ENCODE measurements at places on chromosomes 16 and 17.

DNA sequence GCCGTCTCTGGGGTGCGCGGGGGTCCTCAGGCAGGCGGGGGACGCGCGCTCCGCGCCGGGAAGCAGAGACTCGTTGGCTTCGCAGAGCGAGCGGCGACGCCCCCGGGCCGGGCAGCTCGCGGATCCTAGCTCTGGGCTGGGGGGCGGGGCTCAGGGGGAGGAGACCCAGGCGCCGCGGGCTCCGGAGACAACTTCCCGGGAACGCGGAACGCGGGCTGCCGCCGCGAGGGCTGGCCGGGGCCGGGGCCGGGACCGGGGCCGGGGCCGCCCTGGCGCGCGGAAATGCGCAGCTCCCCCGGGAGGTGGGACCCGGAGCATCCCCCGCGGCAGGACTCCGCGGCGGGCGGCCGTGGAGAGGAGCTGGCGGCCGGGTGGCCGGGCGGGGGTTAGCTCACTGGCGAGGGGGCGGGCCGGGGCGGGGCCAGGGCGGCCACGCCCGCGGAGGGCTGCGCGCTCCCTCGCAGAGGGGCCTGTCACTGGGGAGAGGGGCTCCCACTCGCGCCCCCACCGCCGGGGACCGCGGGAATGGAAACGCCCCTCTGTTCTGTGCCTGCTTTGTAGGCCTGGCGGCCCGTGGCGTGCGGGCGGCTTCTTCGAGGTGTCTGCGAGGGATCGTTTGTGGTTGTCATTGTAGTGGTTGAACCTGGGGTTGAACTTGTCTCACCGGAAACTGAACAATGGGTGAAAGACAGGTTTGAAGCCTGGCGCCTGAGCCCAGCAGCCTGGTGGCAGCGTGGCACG, at the start of gene GAS7:
Gene GAS7 (minus strand): TSS at position 98 of the 741 bp plus-strand sequence.
- peak; percentile 71 for DNase-seq

- DNase-seq = no peak
Observed at GRCh38 chr16:66131156-66131807, 235.2 kb upstream of the CDH5 start.

- no peak for DNase-seq
Observed at GRCh38 chr17:66511135-66511534, 208.7 kb downstream of the PRKCA start.

DNA sequence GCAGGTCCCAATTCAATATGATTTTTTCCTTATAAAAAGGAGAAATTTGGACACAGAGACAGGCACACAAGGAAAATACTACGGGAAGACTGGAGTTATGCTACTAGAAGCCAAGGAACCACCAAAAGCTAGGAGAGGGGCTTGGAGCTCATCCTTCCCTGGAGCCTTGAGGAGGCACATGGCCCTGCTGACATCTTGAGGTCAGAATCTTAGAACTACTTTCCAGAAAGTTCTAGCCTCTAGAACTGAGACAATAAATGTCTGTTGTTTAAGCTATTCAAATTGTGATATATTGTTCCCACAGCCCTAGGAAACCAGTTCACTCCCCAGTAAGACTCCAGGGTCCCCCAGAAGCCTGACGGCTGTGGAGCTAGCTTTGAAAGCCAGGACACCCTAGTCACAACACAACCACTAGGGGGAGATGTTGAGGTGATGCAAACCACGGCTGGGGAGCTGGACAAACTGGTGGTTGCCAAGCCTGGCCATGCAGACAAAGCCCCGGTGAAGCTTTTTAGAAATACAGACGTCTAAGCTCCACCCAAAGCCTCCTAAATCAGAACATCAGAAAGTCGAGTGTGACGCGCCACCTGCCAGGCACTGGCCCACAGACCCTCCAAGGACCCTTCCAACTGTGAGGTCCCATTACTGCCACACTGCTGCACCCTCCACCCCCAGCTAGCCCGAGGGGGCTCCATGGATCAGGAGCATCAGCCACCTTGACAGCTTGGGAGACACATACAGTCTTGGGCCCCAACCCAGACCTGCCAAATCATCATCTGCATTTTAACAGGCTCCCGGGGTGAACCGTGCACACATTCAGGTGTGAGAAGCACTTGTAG, 106.4 kb downstream of the SLC39A11 start:
- peak; percentile 33 for DNase-seq

- peak; percentile 29 for DNase-seq
Observed at GRCh38 chr17:57599271-57600045, 145.6 kb downstream of the CCDC182 start.

DNA sequence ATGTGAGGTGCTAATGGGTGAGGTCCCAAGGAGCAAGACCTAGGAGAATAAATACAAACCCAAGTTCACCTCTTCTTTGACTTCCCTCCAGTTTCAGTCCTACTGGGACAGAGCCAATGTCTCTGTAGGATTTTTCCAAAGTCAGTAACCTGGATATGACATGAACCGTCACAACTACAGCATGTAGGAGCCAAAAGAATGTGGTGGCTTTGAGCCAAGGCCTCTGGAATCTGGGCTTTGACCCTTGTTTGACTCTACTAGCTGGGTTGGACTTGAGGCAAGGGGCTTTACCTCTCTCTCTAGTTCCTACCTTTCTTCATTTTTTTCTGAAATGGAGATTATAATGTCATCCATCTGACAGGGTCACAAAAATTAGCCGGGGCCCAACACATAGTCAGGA, 91.4 kb downstream of the CACNG3 start:
- no peak for DNase-seq

- DNase-seq = no peak
Observed at GRCh38 chr17:82217120-82217529, 4.5 kb upstream of the CCDC57 start.

DNA sequence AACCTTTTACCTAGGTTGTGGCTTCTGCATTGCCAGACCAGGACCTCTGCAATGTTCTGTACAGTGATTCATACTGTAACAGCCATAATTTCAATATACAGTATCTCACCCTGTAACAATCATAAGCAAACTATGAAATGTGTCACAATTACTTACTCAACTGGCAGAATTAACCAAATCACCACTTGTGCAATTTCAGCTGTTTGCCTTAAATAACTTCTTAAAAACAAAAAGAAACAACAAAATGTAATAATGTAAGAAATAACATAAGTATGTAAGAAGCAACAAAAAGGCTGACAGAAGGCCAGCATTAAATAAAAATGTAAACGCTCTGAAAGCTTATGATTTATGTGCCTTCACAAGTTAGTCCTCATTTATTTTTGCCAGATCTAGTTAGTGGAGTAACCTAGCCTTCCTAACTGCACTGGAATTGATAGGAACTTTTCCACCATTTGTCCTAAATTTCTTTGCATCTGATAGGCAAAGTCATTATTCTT, 96.9 kb downstream of the SKAP1 start:
- no peak for DNase-seq

DNA sequence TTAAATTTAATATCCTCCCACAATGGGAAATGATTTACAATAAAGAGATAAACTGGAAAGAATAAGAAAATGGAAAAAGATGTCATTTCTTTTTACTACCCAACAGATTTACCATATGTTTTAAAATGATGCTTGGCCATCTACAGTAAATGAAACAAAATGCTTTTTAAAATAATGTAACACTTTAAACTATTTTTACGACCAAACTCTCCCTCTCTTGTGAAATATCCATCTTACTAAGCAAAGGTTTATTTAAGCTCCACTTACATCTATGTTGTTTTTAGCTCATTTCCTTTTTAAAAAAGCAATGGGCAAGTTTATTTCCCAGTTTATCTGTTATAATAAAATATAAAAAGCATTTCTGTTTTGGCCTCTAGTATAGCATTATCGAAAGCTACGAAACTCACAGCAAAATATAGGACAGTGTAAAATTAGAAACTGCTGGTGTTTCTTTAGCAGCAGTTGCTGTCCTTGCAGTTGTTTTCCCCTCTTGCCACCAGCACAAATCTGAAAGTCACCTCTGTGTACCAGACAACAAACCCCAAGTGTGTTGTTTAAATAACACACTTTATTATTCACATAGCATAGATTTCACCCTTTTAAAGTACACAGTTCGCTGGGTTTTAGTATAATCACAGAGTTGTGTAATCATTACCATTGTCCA, 195.1 kb downstream of the CDRT15L2 start:
- no peak for DNase-seq

- no peak for DNase-seq
Observed at GRCh38 chr16:82481455-82481854, 145.3 kb upstream of the CDH13 start.

GRCh38 chr17:80476877-80477646, 655 bp upstream of the NPTX1 start:
- DNase-seq = no peak

- DNase-seq = no peak
Observed at GRCh38 chr16:85838381-85838780, 38.9 kb downstream of the COX4I1 start.

- no peak for DNase-seq
Observed at GRCh38 chr16:23025692-23026307, 123.5 kb downstream of the USP31 start.

DNA sequence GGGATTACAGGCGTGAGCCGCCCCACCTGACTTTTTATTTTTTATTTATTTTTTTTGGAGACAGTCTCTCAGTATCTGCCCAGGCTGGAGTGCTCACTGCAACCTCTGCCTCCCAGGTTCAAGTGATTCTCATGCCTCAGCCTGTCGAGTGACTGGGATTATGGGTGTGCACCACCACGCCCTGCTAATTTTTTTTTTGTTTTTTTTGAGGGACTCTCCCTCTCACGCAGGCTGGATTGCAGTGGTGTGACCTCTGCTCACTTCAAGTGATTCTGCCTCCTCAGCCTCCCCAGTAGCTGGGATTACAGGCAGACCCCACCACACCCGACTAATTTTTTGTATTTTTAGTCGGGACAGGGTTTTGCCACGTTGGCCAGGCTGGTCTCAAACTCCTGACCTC, 7.7 kb downstream of the ZNF207 start:
- no peak for DNase-seq

DNA sequence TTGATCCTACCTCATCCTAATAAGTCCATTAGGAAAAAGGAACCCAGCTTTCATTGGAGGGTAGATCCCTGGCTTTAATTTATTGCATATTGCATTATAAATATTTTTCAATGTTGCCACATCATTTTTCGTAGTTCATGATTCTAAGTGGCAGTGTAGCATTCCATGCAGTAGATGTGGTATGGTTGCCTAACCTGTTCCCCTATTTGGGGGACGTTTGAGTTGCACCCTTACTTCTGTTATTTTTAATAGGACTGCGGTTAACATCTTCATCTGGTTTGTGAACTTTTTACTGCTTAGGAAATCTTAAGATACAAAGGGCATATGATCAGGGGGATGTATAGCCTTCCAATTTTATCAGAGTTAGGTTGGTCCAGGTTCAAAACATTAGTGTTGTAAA, 5.4 kb downstream of the SCPEP1 start:
- DNase-seq = no peak

- no peak for DNase-seq
Observed at GRCh38 chr16:52203096-52203495, 343.8 kb downstream of the TOX3 start.

DNA sequence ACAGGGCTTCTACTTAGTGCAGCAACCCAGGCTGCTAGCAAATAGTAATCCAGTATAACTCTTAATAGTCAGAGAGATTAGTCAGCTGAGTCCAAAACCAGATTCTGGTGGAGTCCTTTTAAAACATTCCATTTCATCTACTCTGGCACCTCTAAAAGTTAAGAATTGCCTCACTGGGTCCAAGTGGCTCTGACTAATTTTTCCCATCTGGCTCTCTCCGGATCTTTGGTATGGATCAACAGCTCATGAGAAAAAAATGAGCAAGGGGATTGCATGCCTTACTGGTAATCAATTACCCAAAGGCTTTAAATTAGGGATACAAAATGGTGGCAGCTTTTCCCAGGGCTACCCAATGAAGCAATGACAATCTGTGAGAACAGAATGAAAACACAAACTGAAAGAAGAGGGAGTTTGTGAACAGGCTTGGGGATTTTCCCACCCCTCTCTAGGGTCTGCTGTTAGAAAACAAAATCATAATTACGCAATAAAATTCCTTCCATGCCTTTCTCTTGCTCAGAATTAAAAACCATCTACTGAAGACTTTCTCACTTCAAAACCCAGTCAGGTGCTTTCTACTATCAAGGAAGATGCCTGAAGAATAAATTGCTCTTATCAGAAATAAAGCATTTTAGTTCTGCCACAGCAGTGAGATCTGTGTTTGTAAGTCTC, 84.6 kb upstream of the PMFBP1 start:
- no peak for DNase-seq

GRCh38 chr16:53370827-53371226, 63.4 kb upstream of the RBL2 start:
- DNase-seq = no peak

DNA sequence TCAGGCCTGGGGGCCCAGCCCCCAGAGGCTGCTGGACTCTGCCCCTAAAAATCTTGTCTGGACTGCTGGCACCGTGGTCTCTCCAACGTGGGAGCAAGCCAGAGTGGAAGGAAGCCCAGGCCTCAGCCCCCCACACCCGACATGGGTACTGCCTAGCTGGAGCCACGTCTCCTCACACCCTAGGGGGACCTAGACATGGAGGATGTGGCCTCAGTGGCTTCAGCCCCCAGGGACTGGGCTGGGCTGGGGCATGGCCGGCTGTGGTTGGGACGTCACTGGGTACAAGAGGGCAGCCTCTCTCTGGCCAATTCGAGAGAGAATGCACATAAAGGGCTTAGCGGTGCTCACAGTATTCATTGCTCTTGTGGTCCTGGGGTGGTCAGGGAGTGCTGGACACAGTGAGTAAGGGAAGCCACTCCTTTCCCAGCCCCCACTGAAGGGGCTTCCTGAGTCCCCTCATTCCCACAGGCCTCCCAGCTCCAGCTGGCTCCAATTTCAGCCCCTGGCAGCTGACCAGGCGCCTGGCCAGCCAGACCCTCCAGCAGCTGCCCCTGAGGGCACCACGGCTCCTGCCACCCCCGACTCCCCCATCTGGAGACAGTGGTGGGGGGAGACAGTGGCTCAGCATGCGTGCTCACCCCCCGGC, 1.1 kb downstream of the CDH15 start:
- DNase-seq = no peak

DNA sequence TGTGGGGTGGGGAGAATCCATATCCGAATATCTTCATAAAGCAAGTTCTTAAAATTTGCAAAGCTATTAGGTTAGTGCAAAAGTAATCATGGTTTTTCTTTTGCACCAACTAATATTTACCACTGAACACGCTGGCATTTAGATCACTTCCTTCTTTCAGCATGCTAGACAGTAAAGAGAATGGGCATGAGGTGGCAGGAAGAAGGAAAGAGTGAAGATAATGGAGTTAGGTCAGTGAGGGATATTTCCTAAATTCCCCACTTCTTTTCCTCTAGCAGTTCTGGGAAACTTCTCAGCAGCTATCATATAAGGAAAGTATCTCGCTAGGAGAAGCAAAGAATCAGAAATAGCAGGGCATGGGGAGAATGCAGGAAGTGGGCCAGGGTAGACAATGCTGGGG, 39.0 kb downstream of the SLC6A4 start:
- DNase-seq = no peak

DNA sequence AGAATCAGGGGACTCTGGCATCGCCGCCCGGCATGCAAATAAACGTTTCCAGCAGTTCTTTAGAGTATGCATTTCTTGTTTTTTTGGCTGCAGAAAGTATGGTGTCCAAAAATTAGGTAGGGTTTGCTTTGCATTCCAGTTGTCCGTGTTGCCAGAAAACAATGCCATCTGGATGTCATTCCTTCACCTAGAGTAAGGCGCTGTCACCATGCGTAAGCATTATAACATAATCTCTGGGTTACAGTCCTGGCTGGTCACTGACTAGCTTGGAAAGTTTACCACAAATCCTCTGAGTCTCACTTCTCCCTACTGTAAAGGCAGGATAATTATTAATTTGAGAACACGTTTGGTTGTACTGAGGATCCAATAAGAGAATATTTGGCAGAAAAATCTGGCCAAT, 457.7 kb downstream of the XYLT1 start:
- DNase-seq = no peak
